ENCODE measurements at places on chromosomes 4 and X.

DNA sequence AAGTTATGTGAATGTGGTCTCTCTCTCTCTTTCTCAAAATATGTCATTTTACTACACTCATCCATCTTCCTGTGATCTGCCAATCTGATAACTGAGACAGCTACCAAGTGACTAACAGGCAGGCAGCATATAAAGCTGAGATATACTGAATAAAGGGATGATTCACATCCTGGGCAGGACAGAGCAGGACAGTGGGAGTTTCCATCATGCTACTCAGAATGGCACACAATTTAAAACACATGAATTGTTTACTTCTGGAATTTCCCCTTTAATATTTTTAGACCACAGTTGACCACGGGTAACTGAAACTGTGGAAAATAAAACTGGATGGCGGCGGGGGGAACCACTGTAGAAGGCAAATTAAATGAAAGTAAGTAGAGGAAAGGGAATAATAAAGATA lies 58.6 kb upstream of the DCTD start:
- no peak for DNase-seq

DNA sequence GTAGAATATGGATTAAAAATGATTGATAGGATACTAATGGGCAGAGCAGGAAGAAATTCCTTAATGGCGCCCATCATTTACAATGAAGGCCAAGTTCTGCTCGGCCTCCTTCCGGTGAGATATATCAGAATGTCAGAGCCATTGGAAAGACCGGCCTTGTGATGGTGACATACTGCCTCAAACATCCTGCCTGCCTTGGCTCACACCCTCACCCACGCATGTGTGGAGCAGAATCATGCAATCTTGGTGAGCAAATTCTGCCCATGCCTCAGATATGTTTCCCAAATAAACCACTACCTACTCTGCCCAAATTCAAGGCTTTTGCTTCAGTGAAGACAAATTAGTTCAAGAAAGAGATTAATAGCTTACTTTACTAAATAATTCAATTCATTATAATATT lies 163.3 kb downstream of the MID1 start:
- no peak for DNase-seq

DNA sequence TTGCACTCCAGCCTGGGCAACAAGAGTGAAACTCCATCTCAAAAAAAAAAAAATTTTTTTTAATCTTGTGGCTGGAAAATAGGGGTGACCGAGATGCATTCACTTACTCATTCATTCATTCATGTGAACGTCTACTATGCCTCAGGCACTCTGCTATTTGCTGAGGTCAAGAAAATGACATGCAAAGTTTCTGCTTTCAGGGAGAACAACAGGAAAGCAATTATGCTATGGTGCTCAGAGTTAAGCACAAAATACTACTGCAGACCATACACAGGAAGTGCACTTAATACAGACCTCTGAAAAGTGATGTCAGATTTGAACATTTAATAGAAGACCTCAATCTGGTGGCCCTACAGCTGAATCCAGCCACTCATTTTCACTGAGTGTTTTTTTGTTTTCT lies 59.6 kb upstream of the DUSP21 start:
- no peak for DNase-seq

DNA sequence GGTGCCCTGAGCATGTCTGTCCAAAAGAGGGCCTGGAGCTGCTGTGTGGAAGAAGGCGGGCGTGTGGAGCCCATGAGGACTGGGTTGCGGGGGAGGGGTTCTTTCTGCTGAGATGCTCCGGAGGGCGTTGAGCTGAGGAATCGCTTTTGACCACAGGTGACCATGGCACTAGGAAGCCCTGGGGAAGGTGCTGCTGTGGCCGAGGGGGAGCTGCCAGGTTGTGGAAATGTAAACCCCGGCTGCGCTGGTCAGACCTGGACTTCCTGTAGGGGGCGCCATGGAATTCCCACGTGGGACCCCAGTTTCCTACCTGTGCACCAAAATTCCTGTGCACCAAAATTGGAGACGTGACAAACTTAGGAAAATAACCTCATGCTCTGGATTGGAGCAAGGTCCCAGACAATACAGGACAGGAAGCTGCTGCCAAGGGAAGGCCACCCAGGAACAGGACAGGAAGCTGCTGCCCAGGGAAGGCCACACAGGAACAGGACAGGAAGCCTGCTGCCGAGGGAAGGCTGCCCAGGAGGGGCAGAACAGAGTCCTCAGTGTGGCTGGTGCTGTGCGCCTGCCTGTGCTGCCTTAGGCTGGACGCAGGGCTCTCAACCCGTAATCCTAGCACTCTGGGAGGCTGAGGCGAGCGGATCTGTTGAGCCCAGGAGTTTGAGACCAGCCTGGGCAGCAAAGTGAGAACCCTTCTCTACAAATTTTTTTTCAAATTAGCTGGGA lies 28.4 kb upstream of the UVSSA start:
- no peak for DNase-seq

DNA sequence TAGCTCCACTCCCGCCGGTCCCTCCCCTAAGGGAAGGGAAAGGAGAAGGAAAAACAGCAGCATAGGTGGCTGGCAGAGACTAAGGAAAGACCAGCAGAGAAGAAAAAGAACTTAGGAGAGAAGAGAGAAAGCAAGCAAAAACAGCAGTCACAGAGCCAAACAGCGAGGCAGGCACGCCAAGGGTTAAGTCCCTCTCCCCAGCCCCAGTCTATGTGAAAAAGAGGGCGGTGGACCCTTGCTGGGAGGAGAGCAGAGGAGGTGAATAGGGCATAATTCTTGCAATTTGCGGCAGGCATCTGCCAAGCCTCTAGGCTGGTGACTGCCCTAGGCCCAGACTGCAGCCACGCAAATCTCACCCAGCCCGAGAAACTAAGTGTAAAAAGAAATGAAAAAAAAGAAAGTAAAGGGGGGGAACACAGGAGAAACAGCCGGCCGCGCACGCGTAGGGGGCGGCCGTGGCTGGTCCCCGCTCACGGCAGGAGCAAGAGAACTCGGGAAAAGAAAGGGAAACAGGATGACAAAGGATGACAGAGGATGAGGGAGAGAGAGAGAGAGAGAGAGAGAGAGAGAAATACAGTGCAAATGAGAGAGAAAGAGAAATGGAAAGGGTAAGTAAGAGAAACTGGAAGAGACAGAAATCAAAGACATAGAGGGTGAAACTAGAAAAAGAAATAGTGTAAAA lies 48.6 kb downstream of the MAGEA9 start:
- peak; percentile 23 for DNase-seq

- no peak for DNase-seq
Measured at GRCh38 chr4:72566464-72566972, 2.5 kb downstream of the ADAMTS3 start.

DNA sequence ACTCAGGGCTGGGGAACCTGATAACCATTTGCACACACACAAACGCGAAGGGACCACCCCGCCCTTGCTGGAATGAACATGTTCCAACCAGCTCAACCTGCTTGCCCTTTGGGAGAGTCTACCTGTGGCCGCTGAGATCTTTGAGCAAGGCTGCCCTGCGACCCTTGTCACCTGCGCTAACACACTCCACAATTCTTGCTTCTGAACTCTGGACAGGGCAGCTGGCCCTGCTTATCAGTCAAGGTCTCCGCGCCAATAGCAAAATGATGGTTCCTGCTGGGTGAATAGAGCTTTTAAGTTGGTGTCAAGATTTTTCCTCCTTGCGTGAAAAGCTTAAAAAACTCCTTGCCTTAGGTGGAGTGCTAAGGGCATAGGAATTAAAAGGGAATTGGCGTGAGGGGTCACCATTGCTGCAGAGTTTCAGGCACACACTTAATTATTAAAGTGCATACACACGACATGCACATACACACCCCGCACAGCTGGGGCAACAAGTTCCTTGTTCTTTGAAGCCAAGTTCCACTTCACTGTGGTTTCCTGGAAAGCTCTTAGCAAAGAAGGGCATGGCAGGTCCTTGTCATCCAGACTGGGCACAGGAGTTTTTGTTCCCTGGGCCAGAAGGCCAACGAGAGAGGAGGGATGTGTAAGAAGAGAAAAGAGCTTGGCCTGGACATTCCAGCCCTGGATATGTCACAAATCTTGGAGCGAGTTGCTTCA lies 207.7 kb downstream of the STIM2 start:
- DNase-seq = no peak

DNA sequence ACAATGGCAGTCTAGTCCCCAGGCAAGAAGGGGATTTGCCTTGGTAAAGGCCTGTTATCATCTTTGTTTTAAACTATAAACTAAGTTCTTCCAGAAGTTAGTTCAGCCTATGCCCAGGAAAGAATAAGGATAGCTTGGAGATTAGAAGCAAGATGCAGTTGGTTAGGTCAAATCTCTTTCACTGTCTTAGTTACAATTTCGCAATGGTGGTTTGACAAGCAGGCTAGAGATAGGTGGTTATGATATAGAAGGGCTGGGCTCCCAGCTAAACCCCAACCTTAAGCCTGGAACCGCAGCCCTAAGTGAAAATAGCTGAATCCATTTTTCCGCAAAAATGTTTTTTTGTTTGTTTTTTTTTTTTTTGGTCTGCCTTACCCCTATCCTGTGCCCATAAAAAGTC lies 41.8 kb upstream of the NEIL3 start:
- DNase-seq = no peak

DNA sequence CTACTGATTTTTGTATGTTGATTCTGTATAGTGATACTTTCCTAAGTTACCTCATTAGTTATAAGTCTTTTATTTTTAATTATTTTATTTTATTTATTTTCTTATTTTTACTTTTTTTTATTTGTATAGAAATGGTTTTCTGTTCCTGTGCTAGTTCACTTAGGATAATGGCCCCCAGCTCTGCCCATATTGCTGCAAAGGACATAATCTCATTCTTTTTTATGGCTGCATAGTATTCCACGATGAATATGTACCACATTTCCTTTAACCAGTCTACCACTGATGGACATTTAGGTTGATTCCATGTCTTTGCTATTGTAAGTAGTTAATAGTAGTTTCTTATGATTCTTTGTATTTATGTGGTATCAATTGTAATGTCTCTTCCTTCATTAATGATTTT lies 31.5 kb upstream of the GK2 start:
- no peak for DNase-seq

- peak; percentile 42 for DNase-seq
Measured at GRCh38 chrX:30713061-30713525, 59.9 kb downstream of the GK start.

GRCh38 chr4:9927341-9928007 lies 93.8 kb downstream of the SLC2A9 start:
- no peak for DNase-seq

Measured in D341Med (cell line).